ENCODE measurements at places on chromosomes 7 and 10.

- DNase-seq, result no peak
Measured at GRCh38 chr7:103637094-103637493, 191.1 kb upstream of the SLC26A5 start.

DNA sequence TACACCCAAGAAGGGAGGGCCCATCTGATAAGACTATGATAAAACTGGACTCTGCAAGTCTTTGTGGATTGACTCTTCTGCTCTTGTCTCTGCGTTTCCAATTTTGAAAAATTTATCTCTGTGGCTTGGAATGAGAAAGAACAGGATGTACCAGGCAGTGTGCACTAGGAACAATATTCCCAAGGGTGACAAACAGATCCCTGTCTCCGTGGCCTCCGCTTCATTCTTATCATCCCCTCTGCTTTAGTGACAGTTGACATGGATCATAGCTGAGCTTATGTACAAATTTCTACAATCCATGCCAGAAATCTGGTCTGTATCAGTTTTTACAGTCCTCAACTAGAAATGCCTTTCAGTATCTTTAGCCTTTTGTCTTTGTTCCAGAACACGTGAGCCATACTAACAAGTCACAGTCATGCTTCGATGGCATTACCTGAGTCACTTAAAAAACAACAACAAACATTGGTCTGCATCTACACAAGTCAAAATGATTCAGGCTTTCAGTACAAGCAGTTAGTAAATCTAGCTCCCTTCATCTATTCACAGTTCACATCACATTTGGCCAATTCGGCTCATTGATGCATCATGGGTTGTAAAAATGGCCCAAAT, 393.6 kb upstream of the CELF2 start:
- no peak for DNase-seq

DNA sequence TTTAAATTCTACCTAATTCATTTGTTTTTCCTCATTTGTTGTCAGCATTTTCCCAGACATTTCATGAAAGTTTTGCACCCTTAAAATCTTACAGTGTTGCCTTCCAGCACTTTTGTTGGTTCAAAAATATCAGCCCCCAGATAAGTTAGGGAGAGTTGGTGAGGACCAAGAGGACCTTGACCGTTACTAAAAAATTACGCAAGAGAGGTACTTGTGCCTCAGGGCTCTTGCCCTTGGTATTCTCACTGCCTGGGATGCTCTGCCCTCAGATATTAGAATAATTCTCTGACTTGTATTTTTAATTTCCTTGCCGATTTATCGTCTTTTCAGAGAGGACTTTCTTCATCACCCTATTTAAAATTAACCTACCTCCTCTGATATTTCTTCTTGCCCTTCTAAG, 3.5 kb upstream of the AKR1B15 start:
- DNase-seq, result no peak

DNA sequence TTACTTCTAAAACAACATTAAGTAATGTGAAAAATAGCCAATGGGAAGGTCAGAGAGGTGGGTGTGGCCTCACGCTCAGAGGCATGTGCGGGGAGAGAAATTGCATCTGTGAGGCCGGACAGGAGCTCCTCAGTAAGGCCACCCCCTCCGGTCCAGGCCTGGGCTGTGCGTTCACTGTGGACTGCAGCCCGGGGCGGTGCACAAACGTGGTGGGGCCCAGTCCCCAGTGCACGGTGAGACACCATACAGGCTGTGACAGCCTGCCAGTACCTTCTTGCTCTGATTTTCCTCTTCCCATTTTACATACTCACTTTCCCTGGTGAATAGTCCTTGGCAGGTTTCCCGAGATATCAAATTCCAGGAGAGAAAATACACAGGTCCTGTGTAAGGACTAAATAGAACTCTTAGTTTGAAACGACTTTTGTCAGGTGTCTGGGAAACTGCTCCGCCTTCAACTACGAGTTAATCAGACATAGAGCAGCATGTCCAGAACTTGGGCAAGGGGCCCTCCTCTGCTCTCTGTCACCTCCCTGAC, 174.1 kb upstream of the MKI67 start:
- no peak for DNase-seq

DNA sequence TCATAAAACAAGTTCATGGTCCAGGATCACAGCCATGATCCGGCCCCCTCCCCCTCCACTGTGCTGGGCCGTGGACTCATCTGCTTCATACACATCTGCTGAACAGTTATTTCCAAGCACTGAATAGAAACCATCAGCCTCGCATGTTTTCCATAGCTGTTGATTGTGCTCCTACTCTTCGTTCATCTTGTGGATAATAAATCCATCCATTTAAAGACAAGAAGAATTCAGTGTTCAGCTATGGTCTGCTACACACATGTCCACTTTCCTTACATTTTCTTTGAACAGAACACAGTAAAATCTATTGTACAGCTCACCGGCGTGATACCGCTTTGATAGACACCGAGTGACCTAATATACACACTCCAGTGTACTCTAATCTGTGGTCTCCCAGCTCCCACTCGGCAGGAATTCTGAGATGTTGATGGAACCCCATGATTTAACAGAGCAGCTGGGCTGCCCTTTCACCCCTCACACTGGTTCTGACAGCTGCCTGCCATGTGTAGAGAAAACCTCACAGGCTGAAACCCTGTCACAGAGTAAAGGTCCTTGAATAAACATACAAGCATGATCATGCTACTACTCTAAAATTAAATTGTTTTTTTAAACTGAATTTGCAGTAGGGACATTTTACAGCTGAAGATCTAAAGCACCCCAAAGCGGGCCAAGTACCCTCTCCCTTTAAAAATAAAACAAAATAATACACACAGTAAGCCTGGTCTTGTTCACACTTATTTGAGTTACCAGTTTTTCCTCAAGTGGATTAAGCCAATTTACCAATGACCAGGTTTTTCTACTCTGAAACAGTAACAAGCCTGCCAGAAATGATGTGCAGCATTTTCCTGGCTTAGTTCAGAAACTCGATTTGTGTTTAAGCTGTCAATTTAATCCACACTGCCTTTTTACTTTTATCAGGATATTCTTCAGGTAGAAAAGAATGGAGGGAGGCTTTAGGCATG, 95.1 kb upstream of the FZD1 start:
- DNase-seq, result no peak

- no peak for DNase-seq
Measured at GRCh38 chr7:37092548-37092947, 356.1 kb downstream of the ELMO1 start.

DNA sequence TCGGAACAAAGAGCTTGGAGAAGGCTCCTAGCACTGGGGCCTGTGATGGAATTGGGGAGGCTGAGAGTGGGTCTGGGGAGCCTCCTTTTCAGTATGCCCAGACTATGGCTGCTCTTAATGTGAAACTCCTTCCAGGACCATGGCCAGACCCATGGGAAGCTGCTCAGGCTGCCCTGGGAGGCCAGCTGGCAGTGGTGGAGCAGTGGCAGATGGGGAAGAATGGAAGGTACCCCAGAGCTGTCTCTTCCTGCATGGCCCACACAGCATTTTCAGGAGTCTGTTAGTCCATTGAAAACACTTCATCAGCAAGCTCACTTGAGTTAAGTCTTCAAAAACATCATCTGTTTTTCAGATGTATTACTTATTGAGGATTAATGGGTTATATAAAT, 18.5 kb downstream of the NACAD start:
- no peak for DNase-seq
